T-helper 1 cell (primary cell): ENCODE measurements at places on chromosomes 12 and 14.

DNA sequence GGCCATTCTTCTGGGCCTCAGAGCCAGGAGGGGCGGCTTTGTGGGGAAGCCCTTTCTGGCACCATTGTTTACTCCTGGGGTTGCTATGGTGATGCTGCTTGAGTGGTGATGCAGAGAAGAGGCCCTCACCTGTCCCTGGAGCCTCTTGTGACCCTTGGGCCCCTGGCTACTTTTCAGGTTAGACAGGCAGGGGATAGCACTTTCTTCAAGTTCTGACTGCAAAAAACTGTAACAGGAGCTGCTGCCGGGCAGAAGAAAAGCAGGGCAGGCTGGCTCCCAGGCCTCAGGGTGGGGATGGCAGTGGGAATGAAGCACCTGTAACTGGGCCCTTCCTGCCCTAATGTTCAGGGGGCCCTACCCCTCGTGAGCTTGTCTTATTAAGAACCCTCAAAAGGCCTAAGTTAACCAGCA is at the start of gene TEX52:
TSS of gene TEX52 (minus strand) at position 19 of the 411 bp plus-strand sequence. CDS start at position 6, 13 bp downstream.
- DNase-seq, result no peak

DNA sequence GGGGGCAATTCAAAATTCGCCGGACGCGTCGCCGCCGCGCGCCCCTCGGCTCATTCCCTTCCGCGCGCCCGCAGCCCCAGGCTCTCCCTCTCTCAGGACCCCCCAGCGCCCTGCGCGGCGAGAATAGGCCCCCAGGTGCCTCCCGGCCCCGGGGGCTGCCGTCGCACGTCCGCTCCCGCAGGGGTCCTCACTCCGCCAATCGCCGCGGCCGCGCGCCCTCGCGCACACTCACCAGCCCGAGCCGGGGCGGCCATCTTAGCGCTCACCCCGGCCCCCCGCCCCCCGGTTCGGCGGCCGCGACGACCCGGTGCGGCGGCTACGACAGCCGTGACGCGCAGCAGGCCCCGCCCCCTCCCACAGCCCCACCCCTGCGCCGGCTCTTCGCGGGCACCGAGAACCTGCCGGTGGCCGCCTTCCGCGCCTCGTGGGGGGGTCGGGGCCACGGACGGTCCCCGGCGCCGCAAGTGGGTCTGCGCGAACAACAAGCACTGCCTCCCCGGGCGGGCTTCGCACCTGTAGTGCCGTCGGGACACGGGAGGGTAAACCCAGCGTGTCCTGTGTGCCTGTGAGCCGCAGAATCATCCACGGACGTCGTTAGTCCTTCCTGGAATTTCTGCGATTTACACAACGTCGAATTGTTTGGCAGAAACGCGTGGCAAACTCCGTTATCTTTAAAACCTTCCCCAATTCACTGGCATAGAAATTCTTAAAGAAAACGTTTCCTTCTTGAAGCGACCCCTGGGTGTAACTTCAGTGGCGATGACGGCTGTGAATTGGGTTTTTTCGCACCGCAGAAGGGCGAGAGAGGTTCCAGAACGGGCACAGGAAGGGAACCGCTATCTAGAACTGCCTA is 2.5 kb downstream of the USP44 start:
- peak; percentile 37 for DNase-seq

- no peak for DNase-seq
These were observed 38.0 kb upstream of the ELK3 start for GRCh38 chr12:96156211-96156610.

GRCh38 chr12:111100003-111100402 is 179.6 kb upstream of the MYL2 start:
- no peak for DNase-seq

DNA sequence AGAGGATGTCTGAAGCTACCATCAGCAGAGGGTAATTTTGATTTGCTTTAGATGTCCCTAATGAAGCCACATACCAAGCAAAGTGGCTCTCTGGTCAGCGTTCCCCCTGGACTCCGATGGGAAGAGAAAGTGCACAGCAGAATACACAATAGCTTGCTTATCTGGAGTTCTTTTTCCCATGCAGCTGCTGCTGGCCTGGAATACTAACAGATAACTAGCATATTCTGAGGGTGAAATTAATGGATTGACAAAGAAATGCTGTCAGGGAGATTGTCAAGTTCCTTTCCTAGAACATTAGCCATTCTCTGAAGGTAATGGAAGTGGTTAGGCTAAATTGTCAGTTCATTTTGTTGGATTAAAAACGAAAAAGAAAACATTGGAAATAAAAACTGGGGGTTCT is 391.3 kb downstream of the FLRT2 start:
- DNase-seq, result no peak

GRCh38 chr14:29521526-29522137 is 406.0 kb downstream of the PRKD1 start:
- DNase-seq, result no peak
